ENCODE measurements at places on chromosomes 12 and 14.

DNA sequence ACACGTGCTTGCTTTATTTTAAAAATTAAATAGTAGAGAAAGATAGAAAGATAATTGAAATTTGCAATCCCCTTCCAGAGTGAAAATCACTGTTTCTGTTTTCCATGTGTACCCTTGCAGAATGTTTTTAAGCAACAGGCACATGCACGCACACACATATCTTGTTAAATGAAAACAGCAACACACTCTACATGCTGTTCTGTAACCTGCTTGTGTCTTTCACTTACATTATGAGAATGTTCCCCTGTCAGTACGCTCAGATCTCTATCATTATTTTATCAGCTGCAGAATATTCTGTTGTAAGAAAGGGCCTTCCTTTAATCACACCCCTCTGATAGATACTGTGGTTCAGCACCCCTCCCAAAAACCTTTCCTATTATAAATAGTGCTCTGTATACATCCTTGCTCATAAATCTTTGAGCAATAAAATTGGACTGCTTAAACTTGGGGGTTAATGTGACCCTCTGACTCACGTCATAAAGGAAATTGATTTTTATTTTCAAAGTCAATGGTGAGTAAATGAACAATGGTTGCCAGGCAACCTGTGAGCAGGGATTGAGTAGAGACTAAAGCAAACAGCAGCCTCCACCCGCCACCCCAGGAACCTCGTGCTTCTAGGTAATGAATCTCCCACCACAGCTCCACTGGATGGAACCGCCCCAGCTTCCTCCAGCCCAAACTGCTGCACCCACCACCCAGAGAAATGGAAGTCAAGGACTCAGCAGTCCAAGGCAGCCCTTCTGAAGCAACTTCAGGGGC lies 31.9 kb upstream of the CHGA start:
- DNase-seq = peak; percentile 84

- DNase-seq = no peak
These were observed 23.5 kb upstream of the DHRS7 start for GRCh38 chr14:60188696-60189095.

GRCh38 chr12:5388581-5389535 lies 43.0 kb upstream of the NTF3 start:
- no peak for DNase-seq

GRCh38 chr14:30521899-30522736 lies 36.8 kb upstream of the G2E3 start:
- DNase-seq = peak; percentile 63

DNA sequence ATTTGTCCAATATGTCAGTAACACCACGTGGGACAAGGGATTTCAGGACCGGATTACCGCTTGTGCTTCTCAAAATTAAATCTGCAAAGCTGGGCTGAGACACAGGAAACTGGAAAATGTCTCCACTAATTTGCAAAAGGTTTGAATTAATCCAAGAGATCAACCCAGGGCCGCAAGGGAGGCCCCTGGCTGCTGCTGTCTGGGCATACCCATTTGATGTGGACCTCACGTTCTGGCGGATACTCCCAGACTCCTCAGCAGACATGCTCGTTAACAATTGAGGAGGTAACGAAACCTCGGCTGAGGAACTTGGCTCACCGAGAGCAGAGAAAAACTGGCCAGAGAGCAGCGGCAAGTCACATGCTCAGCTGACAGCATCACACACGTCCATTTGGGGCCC lies 180.6 kb downstream of the SLC15A4 start:
- no peak for DNase-seq

- DNase-seq = no peak
These were observed 80.2 kb downstream of the NUAK1 start for GRCh38 chr12:106058256-106059182.

DNA sequence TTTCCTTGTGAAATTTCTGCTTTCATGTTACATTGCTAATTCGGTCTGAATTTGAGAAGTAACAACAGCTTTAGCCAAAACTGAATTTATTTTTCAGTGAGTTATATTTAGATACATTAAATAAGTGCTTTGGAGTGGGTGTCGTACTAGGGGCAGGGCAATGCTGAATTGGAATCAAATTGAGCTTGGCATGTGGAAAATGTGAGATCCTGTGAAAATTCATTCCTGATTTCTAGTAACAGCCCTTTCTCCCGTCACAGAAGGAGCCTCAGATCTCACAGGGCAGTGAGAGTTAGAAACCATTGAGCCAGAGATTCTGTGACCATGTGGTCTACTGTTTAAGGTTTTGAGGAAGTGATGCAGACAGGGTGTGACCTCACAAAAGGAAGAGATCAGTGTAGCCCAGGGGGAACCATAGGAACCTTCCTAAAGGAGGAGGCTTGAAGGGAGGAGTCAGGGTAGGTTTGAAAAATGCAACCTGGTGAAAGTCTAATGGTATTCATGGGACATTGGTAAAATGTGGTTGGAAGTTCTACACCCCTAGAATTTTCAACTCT lies 1136.8 kb downstream of the AACS start:
- DNase-seq = no peak

DNA sequence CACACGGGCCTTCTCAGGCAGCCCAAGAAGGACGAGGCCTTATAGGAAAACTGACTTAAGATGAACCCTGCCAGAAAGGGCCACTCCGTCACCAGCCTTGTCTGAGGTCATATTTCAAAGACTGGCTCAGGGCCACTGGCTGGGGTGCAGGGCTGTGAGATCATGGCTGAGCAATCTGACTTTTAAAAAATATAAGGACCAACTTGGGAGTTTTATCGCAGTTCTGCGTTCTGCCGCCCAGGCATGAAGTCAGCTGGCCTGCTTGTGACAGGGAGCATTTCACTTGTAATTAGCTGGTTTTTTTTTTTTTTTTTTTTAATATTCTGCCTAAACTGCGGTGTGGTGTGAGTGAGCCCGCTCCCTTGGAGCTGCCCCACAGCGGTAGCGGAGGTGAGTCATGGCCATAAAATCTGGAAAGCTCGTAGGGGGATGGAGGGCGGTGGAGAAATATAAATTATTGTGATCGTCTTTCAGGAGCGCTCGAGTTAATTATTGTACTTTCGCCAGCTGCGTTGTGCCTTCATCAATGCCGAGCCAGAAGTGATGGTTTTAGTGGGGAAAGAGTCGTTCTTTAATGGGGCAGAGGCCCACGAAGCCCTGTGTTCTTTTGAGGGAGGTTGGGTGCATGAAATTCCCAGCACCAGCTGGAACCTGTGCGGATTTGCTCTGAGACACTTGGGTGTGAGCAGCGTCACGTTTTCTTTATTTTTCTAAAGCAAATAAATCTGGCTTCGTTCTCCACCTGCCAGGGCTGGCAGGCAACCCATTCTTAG lies 231.9 kb downstream of the C12orf75 start:
- DNase-seq = peak; percentile 32

GRCh38 chr12:105555556-105556295 lies 225.2 kb downstream of the C12orf75 start:
- no peak for DNase-seq

GRCh38 chr14:100092832-100093231 lies 27.6 kb downstream of the EVL start:
- no peak for DNase-seq

GRCh38 chr12:74449872-74450271 lies 87.8 kb upstream of the ATXN7L3B start:
- DNase-seq = no peak

Data from NCI-H146 (cell line).